ENCODE measurements at places on chromosomes 2 and 18.

GRCh38 chr2:46847185-46847710 lies 68.4 kb downstream of the MCFD2 start:
- peak; percentile 97 for DNase-seq
- no peaks in the 10 kb centered on the region for H3K36me3 ChIP-seq
- peak overlapping the region; percentile 95 for H3K27ac ChIP-seq
- H3K27me3 ChIP-seq, result no peaks in the 10 kb centered on the region
- H3K4me1 ChIP-seq, result peaks cover 56% of the 10 kb centered on the region
- no peak overlapping the region for H3K4me3 ChIP-seq

- H3K27ac ChIP-seq, result peak overlapping the region; percentile 65
- H3K4me1 ChIP-seq, result peaks cover 46% of the 10 kb centered on the region
- peak; percentile 79 for DNase-seq
- no peaks in the 10 kb centered on the region for H3K36me3 ChIP-seq
Measured at GRCh38 chr2:61179701-61180639, 18.0 kb downstream of the C2orf74 start.

DNA sequence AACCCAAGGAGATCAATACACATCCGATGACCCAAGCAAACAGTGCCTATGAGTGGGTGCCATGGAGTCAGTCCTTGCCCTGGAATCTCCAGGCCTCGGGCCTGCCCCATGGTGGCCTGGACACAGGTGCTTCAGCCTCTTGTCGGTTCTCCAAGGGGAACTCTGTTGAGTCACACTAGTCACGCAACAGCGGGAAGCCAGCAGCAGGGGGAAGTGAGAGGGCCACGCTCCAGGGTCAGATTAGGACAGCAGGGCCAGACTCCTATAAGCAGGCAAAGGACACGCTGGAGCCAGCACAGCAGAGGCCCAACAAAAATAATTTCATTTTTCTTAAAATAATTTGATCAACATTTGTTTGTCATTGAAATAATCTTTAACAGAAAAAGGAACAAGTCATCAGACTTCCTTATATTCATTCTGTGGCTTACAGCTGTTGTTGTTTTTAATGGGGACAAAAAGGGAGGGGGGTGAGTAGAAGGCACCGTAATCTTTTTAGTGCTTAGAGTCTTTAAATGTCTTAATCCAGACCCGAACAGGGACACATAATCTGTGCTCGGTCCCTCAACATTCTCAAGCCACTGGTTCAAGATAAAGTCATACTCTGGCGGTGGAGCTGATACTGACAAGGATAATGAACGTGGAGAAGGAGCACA lies 16.4 kb upstream of the ARMC9 start:
- peak overlapping the region; percentile 89 for H3K27ac ChIP-seq
- no peak overlapping the region for H3K4me3 ChIP-seq
- DNase-seq, result peak; percentile 89

- no peak overlapping the region for H3K27ac ChIP-seq
- no peak for DNase-seq
- H3K27me3 ChIP-seq, result no peaks in the 10 kb centered on the region
- H3K4me3 ChIP-seq, result no peak overlapping the region
Measured at GRCh38 chr18:765764-766549, 46.1 kb downstream of the YES1 start.
